ENCODE measurements at places on chromosomes 1 and 21.

DNA sequence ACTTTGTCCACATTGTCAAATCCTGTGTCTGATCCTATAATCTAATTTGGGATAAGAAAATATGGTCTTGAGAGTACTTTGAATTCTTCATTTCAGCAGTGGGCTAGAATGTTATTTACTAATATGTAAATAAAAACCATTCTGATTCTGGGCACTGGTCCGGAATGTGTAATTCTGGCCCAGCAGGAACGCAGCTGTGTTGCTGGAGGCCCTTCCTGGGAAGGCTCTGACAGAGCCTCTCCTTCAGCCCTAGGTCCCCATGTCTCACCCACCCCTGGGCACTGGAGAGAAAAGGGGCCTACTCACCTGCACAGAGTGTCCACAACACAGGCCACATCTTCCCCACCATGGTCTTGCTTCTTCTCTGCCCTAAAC is 251 bp downstream of the GPA33 start:
- no peak for DNase-seq

GRCh38 chr1:41955461-41956159 is 36.9 kb upstream of the HIVEP3 start:
- DNase-seq = no peak

GRCh38 chr1:159970932-159971342 is 16.9 kb upstream of the SLAMF9 start:
- no peak for DNase-seq

DNA sequence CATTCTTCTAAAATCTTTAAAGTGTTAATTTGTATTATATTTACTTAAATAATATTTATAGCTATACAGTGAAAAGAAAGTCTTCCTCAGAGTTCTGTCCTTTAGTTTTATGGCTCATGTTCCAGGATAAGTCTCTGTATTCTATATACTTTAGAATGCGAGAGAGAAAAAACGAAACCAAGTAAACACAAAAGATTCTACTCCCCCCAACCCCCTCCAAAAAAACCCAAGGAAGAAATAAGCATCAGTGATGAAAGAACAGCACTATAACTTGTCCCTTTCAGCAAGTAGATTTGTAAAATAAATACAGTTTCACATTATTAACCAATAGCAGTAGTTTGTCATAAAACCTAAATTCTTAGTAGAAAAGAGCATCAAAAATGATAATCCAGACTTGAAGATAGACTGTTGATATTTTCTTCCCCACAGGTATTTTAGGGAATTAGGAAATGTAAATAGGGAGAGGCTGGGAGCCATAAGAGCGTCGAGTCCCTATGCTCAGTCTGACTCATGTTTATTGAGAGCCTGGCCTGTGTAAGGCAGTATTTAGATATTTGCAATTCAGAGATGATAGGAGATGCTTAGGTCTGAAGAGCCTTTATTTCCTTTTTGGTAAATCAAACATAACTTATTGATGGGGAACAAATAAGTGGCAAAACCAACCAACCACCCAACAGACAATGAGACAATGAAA is 35.5 kb downstream of the CDC14A start:
- no peak for DNase-seq

DNA sequence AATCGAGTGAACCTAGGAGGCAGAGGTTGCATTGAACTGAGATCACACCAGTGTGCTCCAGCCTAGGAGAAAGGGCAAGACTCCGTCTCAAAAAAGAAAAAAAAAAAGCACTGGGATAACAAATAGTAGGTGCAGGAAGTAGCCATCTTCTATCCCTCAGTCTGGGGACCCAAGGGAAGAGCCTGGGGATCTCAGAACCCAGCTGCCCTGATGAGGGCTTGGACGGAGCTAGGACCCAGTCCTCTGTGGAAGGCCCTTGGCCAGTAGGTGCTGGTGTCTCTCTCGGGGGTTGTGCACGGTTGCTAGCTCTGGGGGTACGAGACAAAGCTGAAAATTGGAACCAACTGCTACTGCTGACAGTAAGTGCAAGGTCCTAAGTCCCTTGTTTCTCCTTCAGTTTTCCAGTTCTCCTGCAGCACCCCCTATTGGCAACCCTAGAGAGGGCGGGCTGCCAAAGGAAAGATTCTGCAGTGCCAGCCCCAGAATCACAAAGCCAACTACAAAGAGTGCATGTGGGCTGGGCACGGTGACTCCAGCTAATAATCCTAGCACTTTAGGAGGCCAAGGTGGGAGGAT is 57.6 kb upstream of the KIF1B start:
- DNase-seq = no peak

DNA sequence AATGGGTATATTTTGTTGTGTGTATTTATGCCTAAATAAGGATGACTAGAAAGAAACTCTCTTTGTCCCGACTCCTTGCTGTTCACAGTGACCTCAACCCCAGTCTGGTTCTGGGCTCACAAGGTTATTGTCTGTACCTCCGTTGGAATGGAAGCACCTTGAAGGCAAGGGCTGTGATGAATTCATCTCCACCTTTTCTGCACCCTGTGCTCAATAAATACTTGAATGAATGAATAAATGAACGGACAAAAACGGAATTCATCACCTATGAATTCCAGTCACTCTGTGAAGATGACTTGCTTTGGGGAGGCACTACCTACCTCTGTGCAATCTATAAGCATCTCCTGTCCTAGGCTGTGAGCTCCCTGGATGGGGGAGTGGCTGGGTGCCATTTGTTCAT is 39.3 kb downstream of the HSPG2 start:
- DNase-seq = no peak

- no peak for DNase-seq
Observed at GRCh38 chr1:233121947-233122559, 171.6 kb downstream of the NTPCR start.

GRCh38 chr21:42269386-42269785 is 45.8 kb downstream of the TFF3 start:
- no peak for DNase-seq

DNA sequence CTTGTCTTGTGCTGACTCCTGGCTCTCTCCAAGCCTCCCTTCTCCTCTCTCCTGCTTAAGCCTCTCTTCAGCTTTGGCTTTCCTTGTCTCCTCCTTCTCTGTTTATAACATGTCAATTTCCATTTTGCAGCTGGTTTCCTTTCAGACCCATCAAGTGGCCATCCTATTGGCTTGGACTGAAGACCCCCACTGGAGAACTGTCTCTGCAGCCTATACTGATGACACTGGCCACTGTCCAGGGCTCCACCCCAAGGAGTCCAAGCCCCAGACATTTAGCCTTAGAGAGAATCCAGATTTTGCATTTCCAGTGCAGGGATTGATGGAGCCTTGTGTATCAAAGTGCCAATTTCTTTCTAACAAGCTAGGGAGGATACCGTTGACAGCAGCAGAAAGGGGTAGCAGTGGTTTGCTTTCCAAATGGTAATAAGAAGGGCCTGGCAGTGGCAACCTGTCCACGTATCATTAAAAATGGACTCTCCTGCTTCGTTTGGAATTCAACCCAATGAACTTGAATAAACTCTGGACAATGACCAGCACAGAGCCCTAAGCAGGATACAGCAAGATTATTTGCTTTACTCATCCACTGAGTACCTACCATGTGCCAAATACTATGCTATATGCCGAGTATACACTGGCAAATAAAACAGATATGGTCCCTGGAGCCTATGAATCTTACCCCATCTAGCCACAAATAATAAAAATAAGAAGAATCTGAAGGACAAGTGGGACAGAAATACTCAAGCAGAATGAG is 6.5 kb downstream of the OVAAL start:
- no peak for DNase-seq

GRCh38 chr1:206793620-206794019 is 21.3 kb upstream of the IL10 start:
- DNase-seq = no peak

DNA sequence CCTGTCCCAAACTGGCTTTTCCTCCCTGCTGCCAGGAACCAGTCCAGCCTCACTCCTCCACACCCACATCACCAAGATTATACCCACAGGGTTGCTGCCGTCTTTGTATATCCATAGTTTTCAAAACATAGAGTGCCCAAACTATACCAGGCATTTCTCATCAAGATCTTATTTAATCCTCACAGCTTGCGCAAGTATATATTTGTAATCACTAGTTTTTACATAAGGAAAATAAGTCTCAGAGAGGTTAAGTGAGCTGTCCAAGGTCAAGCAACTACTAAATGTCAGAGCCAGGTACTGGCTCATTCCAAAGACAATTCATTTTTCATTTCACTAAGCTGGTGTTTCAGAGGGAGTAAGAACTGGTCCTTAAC is 34.9 kb upstream of the ZNF362 start:
- DNase-seq = no peak

- no peak for DNase-seq
Observed at GRCh38 chr1:6157132-6157527, 23.0 kb downstream of the CHD5 start.

GRCh38 chr1:99850459-99851291 is 514 bp downstream of the AGL start:
- no peak for DNase-seq

GRCh38 chr1:185526344-185527307 is 207.6 kb upstream of the HMCN1 start:
- no peak for DNase-seq

DNA sequence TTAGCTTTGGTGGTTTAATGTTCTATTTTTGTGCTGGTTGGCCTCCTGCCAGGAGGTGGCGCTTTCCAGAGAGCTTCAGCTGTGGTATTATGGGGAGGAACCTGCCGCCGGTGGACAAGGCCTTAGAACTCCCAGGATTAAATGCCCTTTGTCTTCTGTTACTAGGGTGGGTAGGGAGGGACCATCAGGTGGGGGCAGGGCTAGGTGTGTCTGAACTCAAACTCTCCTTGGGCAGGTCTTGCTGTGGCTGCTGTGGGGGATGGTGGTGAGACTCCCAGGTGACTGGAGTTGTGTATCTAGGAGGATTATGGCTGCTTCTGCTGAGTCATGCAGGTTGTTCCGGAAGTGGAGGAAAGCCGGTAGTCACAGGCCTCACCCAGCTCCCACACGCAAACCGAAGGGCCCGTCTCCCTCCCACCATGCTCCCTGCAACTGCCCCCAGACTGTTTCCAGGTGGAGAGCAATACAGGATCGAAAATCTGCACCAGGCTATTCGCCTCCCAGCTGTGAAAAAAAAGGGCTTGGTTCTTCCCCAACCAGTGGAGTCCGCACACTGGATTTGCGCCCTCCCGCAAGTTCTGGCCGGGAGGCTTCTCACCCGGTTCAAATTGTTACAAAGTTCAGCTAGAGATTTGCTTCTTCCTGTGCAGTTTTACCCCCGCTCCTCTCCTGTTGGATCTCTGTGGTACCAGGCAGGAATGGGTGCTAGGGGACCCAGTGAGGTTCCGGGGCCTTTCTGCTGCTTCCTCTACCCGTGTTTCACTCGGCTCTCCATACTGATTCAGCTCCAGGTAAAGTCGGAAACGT is 220.5 kb downstream of the CENPF start:
- no peak for DNase-seq

DNA sequence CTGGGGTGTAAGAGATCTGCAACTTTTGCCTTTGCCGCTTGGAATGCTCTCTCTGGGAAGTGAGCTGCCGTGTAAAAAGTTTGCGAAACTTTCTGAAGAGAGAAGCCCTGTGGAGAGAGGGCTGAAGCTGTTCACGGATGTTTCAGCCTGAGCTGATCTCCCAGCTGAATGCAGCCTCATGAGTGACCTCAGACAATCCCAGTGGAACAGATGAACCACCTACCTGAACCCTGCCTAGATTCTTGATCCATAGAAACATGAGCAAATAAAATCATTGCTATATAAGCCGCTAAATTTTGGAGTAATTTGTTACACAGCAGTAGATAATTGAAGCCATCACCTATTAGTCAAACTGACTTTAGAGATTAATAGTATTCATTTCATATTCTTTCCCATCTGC is 4.4 kb upstream of the ALG6 start:
- no peak for DNase-seq

GRCh38 chr1:243470502-243470901 is 214.7 kb downstream of the SDCCAG8 start:
- DNase-seq = no peak

GRCh38 chr1:29388884-29389283 is 152.6 kb downstream of the PTPRU start:
- DNase-seq = no peak

GRCh38 chr21:16821588-16821987 is 691.3 kb upstream of the CXADR start:
- no peak for DNase-seq

DNA sequence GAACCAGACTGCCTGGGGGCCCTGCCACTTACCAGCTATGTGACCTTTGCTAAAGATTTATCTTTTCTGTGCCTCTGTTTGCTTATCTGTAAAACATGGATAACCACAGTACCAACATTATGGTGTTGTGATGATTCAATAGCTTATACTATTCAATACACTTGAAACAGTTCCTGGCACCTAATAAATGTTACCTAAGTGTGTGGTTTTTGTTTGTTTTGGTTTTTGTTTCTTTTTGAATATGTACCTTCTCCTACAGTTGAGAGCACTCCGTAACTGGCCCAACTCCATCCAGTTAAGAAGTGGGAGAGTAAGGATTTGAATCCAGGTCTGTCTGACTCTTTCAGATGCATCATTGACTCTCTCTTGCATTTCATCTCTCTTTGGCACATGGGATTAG is 125.8 kb upstream of the C8B start:
- DNase-seq = no peak

- DNase-seq = no peak
Observed at GRCh38 chr1:157359314-157360022, 192.8 kb downstream of the FCRL5 start.

Data from stimulated activated CD4-positive, alpha-beta T cell treated with anti-CD3 and anti-CD28 coated beads, Interleukin-2, amount 100 ng/mL, for 4 hours (primary cell).